Activated CD4-positive, alpha-beta T cell treated with anti-CD3 and anti-CD28 coated beads, Interleukin-2, amount 50 U/mL, for 24 hours (primary cell): ENCODE measurements at places on chromosomes 3 and 15.

DNA sequence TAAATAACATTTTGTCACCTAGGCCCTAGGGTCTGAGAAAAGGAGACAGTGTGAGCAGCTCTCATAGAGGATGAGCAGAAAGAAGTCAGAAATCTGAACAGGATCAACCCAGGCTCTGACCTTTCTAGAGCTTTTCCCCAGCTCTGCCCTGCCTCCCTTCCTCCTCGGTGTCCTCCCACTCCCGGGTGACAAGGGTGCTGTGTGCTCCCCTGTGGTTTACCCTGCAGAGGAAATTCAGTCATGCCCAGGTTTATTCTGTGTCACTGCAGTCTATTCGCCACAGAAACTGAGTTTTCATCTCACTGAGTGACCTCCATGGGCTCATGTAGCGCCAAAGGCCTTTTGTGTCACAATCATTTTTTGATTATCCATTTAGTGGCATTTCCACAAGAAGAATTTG, 76.6 kb downstream of the IL12A start:
- DNase-seq, result no peak

DNA sequence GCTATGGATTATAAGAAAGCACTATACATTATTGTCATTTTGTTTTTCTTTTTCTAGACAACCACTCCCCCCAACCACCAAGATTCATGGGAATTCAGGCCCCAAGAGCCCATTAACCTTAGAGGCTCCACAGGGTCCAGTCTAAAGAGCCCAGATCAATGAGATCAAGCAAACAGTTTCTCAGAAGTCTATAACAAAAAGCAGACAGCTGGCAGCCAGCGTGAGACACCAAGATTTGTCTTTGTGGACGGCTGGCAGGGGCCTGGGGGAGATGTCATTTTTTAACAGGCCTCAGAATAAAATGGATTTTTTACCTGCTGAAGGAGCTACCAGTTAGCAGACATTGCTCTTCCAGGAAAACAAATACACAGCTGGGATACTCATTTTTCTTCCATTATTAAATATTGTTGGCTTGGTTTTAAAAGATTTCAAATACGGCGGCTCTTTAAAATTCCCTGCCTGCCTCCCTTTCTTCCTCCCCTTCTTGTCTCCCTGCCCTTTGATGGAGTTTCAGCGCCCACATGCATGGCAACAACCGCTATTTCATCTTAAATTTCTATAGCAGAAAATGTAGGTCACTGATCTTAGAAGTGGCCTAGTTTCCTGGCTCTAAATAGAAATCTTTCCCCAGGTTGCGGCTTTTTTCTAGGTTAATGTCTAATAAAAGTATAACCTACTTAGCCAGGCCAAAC, 130.6 kb downstream of the FAM174B start:
- DNase-seq, result no peak

DNA sequence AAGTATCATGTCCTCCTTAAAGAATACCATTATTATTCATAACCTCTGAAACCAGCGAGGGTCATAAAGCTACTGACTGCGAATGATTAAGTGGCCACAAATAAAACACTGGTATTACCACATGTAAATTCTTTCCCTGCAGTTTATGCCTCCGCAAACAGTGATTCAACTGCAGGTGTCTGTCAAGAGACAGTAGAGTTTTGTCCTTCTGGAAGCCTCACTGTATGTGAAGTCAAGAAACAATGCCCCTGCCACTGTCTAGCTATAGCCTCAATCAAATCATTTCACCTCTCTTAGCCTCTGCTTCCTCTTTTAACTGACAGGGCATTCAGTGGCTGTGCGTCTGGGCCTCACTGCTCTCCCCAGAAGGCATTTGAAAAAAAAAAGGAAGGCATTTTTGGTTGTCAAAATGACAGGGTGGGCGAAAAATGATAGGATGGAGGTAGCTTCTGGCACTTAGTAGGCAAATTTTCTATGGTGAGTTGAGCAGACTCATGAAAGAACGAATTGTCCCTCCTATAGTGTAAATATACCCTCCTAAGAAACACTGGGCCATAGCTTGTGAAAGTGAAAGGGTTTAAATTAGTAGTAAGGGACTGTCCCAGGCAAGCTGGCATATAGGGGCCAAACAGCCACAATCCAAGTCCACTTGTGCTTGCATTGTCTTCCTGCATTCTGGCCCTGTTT, 66.7 kb downstream of the FILIP1L start:
- DNase-seq, result no peak

DNA sequence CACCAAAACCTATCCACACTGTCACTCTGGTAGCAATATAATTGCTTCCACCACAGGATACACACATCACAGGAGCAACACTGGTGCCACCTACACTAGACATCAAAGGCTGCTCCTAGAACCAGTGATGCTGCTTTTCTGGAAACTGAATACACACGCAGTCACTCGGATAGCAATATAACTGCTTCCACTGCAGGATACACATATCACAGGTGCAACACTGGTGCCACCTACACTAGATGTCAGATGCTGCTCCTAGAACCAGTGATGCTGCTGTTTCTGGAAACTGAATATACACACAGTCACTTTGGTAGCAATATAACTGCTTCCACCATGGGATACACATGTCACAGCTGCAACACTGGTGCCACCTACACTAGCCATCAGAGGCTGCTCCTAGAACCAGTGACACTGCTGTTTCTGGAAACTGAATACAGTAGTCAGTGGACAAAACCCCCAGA, 6.9 kb upstream of the TNFSF10 start:
- DNase-seq, result no peak

DNA sequence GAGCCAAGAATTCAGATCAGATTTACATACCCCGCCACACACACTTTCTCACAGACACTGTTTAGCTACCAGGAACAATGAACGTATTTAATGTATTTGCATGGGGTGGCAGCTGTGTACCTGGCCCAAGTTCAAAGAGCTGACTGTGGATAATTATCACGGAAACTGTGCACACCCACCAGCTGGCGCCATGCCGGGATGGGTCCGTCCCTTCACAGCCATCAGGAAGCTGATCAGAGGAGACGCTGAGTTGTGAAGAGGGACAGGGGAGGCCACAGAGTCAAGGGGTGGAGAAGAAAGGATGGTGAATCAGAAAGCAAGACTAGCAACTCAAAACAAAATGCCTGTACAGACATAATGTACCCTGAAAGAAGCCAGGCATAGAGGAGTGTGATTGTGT, 13.1 kb upstream of the PLA2G4D start:
- no peak for DNase-seq

GRCh38 chr3:112763258-112763657, 83.4 kb downstream of the CD200R1L start:
- no peak for DNase-seq

DNA sequence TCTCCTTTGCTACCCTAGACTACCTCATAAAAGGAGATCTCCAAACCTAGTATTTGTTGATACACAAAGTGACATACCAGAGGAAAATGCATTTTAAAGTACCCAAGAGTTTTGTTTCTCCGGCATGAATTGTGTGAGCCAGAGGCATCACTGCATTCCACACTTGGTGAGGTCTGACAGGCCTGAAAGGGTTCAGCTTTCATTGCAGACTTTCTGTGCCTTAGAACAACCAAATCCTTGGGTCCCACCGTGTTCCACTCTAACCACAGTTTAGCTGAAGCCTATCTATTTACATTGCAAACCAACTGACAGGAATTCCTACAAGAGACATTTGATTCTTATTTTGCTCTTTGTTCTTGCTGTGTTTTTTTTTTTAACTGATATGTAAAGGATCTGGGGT, 21.0 kb upstream of the EID1 start:
- no peak for DNase-seq

GRCh38 chr15:60356832-60357231, 41.0 kb downstream of the ANXA2 start:
- DNase-seq, result no peak

- DNase-seq, result no peak
Measured at GRCh38 chr15:54582863-54583643, 604.8 kb downstream of the UNC13C start.

- DNase-seq, result no peak
Measured at GRCh38 chr3:160136421-160136820, 88.8 kb upstream of the C3orf80 start.

- no peak for DNase-seq
Measured at GRCh38 chr3:23740517-23740965, 65.2 kb upstream of the UBE2E1 start.

DNA sequence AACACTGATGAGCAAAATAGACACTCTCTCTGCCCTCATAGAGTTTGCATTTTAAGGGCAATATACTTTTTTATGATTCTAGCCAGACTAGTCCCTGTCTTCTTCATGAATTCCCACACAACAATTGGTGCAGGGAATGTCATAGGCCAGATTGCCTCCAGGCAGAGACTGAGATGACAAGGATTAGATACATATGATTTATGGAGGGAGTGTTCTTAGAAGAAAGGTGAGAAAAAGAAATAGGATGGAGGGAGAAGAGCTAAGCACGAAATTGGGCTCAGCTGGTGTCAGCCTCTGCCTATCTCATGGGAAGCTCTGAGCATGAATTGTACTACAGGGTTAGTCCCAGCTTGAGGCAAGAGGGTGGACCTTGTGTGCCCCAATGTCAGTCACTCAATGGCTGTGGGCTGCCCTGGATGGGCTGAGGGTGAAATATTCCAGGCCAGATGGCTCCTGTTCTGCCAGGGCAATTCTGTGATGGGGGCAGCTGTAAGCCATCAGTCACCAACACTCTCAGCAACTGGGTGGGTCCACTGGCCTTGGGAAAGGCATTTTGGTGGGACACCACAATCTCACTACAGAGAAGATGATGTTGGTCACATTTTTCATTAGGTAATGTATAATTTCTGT, 31.1 kb downstream of the EIF1B start:
- DNase-seq, result no peak

GRCh38 chr3:124363476-124363875, 366.8 kb upstream of the UMPS start:
- DNase-seq, result no peak

DNA sequence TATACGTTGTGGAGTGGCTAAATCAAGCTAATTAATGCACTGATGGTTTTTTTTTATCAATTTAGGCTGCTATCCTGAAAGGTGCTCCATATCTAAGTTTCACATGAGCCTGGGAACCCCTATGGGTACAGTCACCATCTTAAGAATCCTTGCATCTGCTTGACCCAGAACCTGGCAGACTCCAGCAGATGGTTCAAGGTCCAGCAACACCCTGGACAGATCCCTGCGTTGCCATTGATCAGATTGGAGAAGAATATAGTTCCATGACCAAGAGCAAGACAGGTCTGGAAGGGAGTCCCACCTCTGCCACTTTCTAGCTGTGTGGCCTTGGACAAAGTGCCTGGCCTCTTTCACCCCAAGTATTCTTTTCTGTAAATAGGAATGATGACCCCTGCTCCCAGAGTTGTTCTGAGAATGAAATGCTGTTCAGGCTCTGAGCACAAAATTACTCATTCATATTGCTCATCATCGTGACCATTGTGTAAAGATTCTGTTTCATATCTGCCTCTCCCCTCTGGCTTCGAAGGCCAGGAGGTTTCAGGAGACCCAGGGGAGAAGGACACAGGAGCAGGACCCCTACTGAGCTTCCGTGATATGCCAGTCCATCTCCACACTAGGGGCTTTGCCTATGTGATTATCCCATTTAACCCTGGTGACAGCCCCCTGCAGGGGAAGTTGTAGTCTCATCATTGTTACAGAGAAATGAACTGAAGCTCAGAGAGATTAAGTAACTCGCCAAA, 30.0 kb upstream of the TSEN2 start:
- no peak for DNase-seq

- DNase-seq, result no peak
Measured at GRCh38 chr3:110526777-110527727, 544.6 kb upstream of the NECTIN3 start.

GRCh38 chr3:22175947-22176346, 424.9 kb upstream of the ZNF385D start:
- no peak for DNase-seq

GRCh38 chr3:62500556-62501288, 127.4 kb upstream of the FEZF2 start:
- DNase-seq, result no peak

- no peak for DNase-seq
Measured at GRCh38 chr15:89459271-89460038, 36.9 kb downstream of the RHCG start.

DNA sequence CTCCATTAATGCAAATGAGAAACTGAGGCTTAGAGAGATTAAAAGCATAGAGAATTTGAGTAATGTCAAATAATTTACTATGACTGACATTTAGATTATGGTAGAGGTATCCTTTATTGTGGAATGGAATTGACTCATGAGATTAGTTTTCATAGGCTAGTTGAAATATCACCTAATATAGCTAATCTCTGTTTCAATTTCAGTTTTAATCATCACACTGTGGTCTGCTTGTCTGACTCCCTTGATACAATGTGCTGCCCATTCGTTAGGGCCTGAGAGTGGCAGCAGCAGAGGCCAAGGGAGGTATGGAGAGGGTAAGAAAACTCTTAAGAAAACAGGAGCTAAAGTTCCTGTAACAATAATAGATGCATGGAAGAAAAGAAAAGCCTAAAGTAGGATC, 13.2 kb upstream of the ZBTB20 start:
- no peak for DNase-seq

DNA sequence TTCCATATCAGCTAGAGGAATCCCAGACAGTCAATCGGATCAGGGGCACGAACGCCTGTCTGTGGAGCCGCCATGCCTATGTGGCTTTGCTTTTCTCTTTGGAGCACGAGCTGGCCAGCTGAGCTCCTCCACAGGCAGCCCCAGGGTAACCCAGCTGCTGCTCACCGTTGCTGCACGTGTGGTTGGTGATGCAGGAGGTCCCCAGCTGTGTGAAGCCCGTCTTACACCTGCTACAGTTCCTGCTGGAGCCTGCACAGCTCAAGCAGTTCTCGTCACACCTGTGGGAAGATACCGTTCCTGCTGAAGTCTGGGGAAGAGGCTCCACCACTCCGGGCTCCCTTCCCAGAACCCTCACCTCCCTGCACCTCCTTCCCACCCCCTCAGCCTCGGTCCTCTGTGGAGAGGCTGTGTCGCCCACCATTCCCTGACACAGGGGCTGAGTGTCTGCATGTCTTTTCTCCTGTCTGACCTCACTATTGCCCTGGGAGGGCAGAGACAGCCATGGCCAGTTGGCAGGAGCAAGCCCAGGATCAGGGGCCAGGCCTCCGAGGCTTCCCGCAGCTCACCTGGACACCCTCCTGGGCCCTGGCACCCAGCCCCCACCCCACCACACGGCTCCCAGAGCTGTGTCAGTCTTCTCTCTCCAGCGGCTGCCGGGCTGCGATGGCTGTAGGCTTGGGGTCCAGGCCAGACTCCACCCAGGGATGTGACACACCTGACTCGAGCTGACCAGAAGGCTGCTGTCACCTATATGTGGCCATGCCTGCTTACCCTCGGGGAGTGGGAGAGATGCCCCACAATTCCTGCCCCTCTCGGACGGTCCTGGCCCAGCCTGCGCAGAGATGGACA, 12.2 kb upstream of the SNRPA1 start:
- DNase-seq, result no peak

DNA sequence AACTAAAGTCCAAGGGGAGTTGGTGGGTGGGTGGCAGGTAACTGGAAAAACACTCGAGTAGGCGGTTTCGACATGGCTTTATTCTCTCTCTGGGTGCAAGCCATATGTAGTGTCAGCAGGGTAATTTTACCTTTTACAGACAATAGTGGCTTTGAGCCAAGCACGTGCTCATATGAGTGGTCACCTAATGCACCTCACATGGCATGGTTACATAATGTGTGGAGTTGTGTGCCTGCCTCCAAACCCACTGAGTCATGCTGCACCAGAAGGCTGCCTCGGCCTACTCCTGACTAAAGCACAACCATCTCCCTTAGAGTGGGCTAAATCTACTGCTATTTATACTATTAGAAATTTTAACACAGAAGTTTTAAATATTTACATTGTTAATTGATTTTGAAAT, 16.5 kb downstream of the CCRL2 start:
- DNase-seq, result no peak
